Stimulated activated CD4-positive, alpha-beta T cell treated with anti-CD3 and anti-CD28 coated beads, Interleukin-4, amount 100 ng/mL, for 1 hour (primary cell): ENCODE measurements at places on chromosomes 12 and 14.

- DNase-seq = no peak
Measured at GRCh38 chr12:5201554-5202218, 158.0 kb downstream of the KCNA5 start.

GRCh38 chr12:62724947-62725451 lies 210.0 kb downstream of the PPM1H start:
- DNase-seq = no peak

DNA sequence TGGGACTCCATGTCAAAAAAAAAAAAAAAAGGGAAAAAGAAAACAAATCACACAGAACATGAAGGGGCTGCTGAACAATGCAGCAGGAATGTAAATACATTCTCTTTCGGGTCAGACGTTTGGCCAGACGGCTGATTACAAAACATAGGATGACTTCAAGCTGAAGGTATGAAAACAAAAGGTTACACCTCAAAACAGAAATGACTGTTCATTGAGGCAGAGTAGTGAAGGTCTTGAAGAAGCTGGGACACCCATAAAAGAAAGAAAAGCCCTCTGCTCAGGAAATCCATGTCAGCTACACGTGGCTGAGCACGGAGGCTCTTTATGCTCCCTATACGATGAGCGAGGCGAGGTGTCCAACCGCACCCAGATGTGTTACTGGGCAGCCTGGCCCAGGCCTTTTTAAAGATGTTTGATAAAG lies 37.7 kb downstream of the FGD4 start:
- no peak for DNase-seq

- DNase-seq = no peak
Measured at GRCh38 chr14:23548351-23549318, 2.9 kb downstream of the ZFHX2 start.

DNA sequence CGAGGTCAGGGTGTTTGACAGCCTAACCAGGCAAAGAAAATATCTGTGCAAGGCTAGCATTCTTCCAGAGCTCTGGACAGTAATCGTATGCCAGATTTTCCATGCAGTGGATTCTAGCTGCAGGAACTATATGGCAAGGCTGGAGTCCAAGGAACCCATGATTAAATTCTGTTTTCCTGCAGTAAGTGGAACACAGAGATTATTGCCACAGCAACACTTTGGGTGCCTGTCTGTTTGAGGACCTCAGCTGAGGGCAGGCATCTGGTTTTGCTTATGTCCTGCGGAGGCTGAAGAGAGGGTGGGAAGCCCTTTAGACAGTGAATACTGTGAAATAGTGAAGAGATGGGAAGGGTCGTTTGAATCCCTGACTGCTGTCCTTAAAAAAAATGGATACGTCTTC lies 104.4 kb downstream of the DAD1 start:
- DNase-seq = no peak

DNA sequence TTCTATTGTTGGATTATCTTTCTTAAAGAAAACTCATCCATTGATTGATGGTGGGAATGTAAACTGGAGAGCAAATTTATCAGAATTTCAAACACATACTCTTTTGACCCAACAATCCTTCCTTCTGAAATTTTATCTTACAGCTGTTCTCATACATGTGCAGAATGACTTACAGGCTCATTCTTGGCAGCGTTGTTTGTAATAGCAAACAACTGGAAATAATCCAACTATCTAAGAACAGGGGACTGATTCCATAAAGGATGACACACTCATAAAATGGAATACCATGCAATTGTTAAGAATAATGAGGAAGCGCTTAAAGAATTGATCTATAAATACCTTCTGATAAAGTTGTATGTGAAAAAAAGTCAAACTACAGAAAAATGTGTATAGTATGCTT lies 24.0 kb downstream of the RHOJ start:
- DNase-seq = no peak

GRCh38 chr12:132239392-132239791 lies 90.0 kb downstream of the GALNT9 start:
- no peak for DNase-seq

DNA sequence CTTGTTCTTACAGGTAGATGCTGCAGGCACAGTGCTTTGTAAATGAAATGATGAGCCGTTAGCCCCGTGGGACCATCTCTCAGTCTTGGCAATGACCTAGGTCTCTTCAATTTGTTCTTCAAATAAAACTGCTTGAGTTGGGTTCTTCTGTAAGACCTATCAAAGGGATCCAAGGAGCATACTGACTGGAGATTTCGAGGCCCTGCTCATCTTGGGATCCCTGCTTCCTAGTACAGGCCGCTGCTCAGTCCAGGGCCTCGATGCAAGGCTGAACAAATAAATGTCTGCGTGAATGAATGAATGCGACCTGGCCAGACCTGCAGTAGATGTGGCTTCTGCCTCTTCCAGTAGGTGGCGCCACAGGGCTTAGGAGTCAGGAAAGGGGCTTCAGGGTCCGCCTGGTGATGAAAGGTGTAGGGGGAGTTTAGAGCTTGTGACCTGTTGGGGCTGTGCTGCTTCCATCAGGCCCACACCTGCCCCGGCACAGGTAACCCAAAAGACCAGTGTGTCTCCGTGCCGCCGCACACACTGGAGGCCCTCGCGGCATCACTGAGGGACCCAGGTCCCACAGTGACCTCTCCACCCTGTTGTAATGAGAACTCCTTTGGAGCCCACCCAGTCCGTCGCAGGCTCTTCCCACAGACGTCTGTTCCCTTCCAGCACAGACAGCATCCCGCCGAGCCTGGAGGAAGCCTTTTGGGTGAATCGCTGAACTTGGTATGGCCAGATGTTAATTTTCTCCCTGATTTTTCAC lies 4.4 kb downstream of the CACNA1C start:
- peak; percentile 35 for DNase-seq

DNA sequence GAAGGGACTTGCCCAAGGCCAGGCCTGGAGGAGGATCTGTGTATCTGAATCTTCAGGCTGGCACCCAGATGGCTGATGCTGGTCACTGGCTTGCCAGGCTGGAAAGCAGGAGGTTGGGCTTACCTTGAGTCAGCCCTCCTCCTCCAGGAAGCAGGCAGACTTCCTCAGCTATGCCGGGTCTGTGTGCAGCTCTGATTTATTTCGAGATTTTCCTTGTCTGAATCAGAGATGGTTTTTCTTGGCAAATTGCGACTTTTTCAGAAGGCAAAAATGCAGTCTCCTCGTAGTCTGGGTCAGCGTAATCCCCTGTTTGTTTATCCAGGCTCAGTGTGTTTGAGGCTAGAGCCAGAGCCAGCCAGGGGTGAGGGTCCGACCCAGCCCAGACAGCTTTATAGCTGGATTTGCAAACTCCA lies 48.9 kb downstream of the SMOC1 start:
- no peak for DNase-seq

DNA sequence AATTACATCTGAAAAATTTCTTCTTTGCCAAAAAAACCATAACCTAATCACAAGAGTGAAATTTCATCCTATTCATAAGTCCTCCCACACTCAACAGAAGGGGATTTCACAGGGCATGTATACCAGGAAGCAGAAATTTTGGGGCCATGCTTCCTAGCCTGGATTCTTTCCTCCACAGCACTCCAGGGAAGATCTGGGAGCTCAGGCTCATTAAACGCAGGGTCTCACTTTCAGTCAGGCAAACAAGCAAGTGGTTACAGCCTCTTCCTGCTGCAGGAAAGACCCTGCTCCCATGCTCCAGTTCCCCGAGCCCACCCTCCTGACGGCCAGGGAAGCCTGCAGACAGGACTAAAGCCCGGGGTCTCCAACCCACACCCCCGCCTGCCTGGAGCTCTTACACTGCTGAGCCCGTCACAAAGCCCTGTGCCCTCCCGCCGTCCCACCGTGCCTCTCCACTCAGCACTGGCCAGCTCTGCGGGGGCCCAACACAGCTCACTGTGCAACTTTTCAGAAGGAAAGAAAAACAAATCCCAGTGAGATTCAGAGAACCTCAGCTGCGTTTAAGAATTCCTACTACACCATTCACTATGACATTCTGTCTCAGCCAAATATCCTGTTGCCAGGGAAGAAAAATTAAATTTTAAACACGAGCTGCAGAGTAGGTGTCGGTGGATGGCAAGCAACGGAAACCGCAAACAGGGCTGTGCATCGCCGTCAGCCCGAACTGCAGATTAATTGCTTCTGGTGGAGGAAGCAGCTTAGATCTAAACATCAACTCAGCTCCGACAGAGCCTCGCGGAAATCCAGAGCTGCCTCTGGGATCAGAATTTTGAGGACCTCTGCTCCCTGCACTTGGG lies 106.7 kb upstream of the SFSWAP start:
- peak; percentile 33 for DNase-seq

DNA sequence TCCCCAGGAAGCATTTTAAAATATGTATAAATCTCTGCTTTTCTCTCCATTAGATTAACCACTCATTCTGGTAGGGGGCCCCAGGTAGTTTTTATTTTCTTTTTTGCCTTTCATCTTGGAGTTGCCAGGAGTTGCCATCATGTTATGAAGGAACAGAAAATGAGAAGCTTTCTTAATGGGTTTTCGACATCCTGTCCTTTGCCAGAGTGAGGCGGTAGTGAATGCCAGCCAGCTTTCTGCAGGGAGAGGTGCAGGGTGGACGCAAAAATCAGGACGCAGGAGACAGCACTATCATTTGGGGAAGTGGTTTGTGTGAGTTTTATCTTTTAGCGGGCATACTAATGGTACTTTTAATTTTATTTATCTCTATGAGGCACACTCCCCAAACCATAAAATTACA lies 1.7 kb downstream of the RASSF8 start:
- DNase-seq = no peak

DNA sequence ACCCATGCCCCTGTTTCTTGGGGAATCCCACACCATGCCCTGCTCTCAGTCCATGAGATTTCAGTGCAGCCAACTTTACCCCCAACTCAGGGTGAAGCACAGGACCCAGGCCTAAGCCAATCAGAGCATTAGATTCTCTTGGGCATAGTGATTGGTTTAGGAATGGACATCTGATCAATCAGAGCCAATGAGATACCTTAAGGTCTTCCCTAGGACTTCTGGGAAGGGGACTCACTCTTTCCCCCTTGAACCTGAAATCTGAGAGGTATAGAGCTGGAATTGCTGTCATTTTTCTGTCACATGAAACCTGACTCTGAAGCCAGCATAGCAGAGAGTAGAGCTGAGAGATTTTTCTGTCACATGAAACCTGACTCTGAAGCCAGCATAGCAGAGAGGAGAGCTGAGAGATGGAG lies 127.1 kb downstream of the ZFP36L1 start:
- DNase-seq = no peak

DNA sequence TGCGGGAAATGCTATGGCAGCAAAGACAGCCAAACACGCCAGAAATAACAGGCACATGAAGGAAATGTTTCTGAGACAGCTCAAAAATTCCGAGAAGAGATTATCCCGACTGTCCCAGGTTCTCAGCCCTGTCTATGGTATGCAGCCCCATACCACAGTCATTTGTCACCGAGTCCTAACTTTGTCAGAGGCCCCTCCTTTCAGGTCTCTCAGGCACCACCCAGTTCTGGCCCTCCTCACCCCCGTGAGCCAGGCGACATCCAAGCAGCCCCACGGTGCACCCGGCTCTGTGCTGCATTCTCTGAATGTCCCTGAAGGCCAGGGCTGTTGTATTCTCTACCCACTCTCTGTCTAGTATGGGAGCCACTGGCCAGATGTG lies 24.0 kb downstream of the SSH1 start:
- DNase-seq = no peak

- no peak for DNase-seq
Measured at GRCh38 chr14:26930576-26930975, 332.7 kb upstream of the NOVA1 start.

GRCh38 chr12:57441846-57442427 lies 7.4 kb downstream of the INHBC start:
- DNase-seq = no peak

- DNase-seq = peak; percentile 10
Measured at GRCh38 chr14:55102141-55102621, 26.9 kb upstream of the LGALS3 start.

DNA sequence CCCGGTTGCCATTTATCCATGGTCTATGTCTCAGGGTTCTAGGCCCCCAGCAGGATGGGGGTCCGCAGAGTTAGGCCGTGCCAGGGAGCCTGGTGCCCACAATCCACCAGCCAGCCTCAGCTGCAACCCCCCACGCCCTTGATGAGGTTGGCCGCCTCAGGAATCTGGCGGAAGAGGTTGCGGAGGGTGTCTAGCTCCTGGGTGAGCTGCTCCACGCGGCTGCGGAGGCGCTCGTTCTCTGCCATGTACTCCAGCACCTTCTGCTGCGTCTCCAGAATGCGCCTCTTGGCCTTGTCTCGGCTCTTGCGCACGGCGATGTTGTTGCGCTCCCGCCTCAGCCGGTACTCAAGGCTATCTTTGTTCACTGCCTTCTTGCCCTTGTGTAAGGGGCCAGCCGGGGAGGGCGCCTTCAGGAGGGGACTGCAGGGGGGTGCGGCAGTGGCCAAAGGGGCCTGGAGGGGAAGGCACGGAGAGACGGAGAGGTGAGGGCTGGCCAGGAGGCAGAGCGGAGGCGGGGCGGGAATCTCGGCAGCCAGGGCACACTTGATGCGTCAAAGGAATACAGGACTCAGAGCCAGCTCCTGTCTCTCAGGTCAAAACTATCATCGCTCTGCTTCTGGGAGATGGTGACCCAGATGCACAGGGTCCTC lies 1.6 kb downstream of the CEBPE start:
- DNase-seq = no peak

DNA sequence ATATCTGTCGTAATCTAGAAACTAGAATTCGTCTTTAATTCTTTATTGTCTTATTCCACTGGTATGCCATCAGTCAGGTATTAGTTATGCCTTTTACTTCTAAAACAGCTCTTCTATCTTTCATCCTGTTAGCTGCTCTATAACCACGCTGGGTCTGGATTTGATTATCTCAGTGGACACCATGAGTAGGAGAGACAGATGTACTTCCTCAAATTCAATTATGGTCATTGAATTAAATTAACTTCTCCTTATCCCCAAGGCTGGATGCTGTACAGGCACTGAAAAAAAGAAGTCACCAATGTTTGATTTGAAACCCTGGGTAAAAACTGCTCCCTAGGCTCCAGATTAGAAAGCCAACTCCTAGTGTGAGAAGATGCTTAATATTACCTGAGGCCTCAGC lies 107.3 kb downstream of the PIK3C2G start:
- DNase-seq = no peak

- DNase-seq = no peak
Measured at GRCh38 chr12:1474574-1475153, 119.7 kb downstream of the FBXL14 start.

- no peak for DNase-seq
Measured at GRCh38 chr12:12539028-12539810, 23.4 kb downstream of the DUSP16 start.

- no peak for DNase-seq
Measured at GRCh38 chr12:20443255-20443654, 74.9 kb downstream of the PDE3A start.

DNA sequence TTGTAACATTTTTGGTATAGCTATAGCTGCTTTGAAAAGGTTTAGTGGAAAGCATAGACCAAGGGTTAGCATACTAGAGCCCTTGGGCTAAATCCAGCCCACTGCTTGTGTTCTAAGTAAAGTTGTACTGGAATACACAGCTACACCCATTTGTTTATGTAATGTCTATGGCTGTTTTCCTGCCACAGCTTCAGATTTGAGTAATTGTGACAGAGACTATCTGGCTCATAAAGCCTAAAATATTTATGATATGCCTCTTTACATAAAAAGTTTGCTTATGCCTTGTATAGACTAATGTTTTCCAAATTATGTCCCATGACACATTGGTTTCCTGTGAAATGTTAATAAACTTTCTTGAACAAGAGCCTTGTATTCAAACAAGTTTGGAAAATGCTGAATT lies 234.8 kb upstream of the ATP2B1 start:
- DNase-seq = no peak
